ENCODE measurements at places on chromosomes 16 and 17. TPM values are rescaled to one million over a fixed set of nuclear protein-coding genes. Genes with fewer than 3 reads are reported as not detected.

DNA sequence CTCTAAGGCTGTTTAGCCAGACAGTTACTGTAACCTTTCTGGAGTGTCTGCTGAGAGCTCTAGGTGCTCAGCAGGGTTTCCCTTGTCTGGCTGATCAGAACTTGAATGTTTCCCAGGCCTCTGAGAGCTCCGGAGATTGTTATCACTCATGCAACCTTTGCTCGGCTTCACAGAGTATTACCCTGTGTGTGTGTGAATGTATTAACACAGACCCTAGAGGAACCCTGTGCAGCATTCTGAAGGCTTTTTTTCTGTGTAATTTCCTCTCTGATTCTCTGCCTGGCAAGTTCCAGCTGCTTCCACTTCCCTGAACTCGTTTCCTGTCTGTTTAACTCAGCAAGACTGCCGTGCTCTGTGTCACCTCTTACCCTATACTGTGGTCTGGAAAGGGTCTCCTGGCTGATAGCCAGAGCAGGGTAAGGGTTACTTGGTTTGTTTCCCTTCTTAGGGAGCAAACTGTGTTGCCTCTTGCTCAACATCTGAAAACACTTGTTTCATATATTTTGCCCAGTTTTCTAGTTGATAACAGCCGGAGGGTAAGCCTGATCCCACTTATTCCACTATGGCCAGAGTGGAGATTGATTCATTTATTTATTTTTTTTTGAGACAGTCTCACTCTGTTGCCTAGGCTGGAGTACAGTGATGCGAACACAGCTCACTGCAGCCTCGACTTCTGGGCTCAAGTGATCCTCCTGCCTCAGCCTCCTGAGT, 21.7 kb downstream of the PRMT7 start:
- no peak for DNase-seq

DNA sequence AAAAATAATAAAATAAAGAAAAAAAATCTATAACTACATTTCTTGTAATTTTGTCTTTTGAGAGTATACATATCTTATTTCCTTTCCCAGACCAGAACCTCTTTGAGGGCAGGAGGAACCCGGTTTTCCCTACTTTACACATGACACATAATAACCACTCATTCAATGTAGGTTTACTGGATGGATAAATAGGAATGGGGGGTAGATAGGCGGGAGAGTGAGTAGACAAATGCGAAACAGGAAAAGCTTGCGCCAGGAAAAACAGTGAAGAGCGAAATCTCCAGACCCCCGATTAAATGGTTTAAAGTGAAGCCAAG, 515 bp upstream of the GOSR2 start:
- DNase-seq, result no peak

The ABCA10 gene
- total RNA-seq, result 8.9 TPM

The MYH13 gene
- not detected for total RNA-seq

DNA sequence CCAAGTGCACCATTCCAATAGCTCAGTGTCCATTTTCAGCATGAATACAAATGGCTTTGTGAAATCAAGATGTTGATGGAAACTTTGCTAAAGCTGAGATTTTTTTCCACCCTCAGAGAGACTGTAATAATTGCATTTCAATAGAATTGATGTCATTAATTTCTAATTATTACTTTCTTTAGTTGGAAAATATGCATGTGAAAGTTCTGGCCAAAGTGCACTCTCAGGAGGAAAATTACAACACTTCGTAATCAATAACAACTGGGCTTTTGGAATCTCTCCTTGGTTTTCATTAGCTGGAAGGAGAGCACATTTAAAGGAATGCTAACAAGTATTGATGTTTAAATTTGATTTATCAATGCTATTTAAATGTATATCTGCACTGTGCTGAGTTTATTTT, 529.5 kb upstream of the CDH8 start:
- DNase-seq, result no peak

DNA sequence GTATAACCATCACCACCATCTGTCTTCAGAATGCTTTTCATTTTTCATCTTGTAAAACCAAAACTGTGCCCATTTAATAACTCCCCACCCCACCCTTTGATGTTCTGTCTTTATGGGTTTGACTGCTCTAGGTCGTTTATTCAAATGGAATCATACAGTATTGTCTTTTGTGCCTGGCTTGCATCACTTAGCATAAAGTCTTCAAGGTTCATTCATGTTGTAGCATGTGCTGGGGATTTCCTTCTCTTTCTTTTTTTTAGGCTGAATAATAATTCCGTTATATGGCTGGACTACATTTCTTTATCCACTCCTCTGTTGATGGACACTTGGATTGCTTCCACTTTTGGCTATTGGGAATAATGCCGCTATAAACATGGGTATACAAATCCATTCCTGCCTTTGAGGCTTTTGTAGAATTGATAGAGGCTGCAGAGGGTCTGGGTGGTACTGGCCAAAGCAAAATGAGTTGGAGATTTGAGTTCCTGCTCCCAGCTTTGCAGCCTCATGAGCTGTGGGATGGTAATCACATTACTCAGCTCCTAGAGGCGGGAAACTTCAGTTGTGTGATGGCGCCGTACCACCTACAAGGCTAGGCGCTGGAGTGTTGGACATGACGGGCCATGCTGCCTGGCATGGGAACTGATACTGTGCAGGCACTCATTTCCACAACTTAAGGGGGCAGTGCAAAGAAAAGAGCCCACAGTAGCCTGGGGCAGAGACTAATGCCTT, 64.8 kb downstream of the CLEC16A start:
- DNase-seq, result no peak

- DNase-seq, result no peak
Measured at GRCh38 chr17:81901167-81902022, 643 bp upstream of the NPB start.

The TBC1D3B gene
- 9.4 TPM for total RNA-seq

DNA sequence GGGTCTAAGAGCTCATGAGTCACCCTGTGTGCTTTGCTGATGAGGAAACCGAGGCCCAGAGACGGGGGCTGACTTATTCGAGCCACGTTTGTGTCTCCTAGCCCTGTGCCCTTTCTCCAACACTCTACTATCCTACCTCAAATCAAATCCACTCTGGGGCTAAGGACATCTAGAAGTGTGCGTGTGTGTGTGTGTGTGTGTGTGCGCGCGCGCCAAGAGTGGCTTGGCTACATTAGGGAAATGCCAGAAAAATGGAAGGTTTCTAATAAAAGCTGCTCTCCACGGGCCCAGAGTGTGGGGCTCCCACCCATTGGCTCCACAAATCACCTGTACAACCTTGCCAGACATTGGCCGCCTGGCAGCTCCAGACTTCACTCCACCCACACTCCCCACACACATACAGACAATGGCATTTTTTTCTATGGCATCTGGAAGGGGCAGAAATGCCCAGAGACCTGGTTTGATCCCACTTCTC, 30.3 kb upstream of the PHOSPHO1 start:
- DNase-seq, result no peak

- no peak for DNase-seq
Measured at GRCh38 chr17:44969144-44969780, 1.2 kb upstream of the C1QL1 start.

The CA4 gene
- 2.1 TPM for total RNA-seq

DNA sequence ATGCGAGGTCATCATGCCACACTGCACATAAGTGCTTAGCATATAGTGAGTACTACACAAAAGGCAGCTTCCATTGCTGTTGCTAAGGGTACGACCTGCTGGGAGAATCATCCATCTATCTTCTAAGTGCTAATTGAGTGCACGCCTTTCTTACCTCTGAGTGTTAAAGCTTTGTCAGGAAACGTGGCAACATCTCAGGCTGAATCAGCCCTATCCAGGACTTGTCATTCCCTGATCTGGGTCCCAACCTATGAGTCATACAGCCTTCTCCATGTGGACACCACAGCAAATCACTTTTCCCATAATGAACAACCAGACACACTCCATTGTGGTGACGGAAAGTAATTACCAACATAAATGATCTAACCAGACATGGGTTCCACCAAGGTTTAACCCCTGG, 201.1 kb upstream of the MAF start:
- DNase-seq, result no peak
